ENCODE measurements at places on chromosomes 1 and 21. TPM values are rescaled to one million over a fixed set of nuclear protein-coding genes. Genes with fewer than 3 reads are reported as not detected.

The RNU1-2 gene
- total RNA-seq, result under 0.01 TPM

DNA sequence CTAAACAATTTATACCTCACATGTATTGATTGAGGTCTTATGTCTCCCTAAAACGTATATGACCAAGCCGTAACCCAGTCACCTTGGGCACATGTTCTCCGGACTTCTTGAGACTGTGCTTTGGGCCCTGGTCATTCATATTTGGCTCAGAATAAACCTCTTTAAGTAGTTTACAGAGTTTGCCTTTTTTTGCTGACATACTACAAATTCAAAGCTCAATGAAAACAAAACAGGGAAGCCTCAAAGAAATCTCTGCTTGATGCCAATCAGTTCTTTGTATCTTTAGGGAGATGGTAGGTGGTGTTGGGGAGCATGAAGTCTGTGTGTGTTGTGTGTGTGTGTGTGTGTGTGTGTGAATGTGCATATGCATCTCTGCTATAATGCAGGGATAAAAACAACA lies 247.0 kb downstream of the KCNJ6 start:
- H3K4me3 ChIP-seq, result no peak overlapping the region
- H3K4me1 ChIP-seq, result no peaks in the 10 kb centered on the region
- no peak for DNase-seq

DNA sequence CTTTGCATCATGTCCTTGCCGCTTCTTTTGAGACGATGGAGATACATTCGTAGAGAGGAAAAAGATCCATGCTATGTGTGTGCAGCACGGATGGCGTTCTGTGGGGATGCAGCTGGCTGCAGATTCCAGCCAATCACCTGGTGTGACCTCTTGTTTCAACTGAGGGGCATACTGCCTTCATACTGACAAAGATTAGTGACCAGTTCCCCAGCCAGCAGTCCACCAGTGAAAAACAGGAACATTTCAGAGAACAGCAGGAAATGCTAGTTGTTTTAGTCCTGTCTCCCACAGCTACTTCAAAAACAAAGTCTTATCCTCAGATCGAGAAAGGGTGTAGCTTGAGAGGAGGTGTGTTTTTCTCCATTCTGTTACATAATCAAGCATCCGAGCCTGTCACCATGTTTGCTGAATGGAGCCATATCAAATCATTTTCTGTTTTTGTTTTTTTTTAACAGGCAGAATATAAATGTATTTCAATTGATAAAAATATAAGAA lies 255.7 kb upstream of the FMN2 start:
- H3K4me3 ChIP-seq, result no peak overlapping the region
- no peaks in the 10 kb centered on the region for H3K27me3 ChIP-seq
- H3K4me1 ChIP-seq, result no peaks in the 10 kb centered on the region

- no peak overlapping the region for H3K4me3 ChIP-seq
- H3K27ac ChIP-seq, result no peak overlapping the region
- DNase-seq, result no peak
- no peaks in the 10 kb centered on the region for H3K27me3 ChIP-seq
- H3K36me3 ChIP-seq, result no peaks in the 10 kb centered on the region
These were observed 53.8 kb upstream of the TARDBP start for GRCh38 chr1:10958614-10959013.

All from breast epithelium (tissue), 4 donors.